Right ventricle myocardium inferior (tissue), 1 donor: ENCODE measurements at places on chromosomes 16 and 17. TPM values are rescaled to one million over a fixed set of nuclear protein-coding genes. Genes with fewer than 3 reads are reported as not detected.

MT1F gene
- 2.2 TPM for total RNA-seq

ADAD2 gene
- total RNA-seq, result not detected

RAC3 gene
- 2.2 TPM for total RNA-seq

TSNAXIP1 gene
- total RNA-seq, result 0.41 TPM

TEX14 gene
- total RNA-seq, result 0.30 TPM

LDHD gene
- 71.8 TPM for total RNA-seq

STH gene
- not detected for total RNA-seq

KRT25 gene
- total RNA-seq, result not detected

- DNase-seq, result no peak
Measured at GRCh38 chr16:81273223-81273950, 34.9 kb downstream of the BCO1 start.

DNA sequence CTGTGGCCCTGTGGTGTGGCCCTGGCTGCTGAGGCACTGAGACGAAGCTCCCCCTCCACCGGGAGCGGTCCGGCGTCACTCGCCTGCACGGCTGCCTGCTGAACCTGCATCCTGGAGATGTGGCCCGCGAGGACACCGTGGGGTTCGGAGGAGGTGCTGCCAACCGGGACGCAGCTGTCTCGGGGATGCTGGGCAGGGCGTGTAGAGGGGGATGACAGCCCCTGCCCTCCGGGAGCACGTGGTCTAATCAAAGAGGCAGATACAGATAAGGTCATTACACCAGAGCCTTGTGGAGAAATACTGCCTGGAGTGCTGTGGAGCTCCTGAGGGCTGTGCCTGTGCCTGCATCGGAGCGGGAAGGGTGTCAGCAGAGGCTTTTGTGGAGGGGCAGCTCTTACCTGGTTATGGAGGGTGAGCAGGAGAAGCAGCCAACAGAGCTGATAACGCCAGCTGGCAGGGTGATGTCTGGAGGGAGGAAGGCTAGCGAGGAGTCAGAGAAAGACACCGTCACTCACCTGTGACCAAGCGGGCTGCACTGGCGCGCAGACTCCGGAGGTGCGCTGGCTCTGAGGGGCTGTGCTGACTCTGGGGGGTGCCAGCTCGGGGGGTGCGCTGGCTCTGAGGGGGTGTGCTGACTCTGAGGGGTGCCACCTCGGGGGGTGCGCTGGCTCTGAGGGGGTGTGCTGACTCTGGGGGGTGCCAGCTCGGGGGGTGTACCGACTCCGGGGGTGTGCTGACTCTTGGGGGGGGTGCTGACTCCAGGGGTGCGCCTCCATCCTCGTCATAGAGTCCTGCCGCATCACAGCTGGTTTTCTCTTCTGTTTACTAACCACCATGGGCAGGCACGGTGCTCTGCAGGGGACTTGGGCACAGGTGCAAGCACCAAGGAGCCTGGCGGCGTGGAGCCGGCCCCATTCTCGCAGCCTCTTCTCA, 104.7 kb upstream of the CHMP6 start:
- peak; percentile 57 for DNase-seq

DNA sequence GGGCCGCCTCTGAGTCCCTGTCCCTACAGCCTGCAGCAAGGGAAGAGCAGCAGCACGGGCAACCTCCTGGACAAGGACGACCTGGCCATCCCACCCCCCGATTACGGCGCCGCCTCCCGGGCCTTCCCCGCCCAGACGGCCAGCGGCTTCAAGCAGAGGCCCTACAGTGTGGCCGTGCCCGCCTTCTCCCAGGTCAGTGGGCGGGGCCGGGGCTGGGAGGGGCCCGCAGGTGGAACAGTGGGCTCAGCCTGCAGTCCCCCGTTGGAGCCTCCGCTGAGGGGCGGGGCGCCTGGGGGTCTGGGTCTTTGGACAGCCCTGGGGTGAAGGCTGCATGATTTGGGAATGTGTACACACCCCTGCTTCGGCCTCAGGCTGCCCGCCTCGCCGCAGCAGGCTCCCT, 58.6 kb upstream of the PVALEF start:
- DNase-seq, result no peak

- no peak for DNase-seq
Measured at GRCh38 chr17:54771409-54771915, 129.2 kb upstream of the TOM1L1 start.

DNA sequence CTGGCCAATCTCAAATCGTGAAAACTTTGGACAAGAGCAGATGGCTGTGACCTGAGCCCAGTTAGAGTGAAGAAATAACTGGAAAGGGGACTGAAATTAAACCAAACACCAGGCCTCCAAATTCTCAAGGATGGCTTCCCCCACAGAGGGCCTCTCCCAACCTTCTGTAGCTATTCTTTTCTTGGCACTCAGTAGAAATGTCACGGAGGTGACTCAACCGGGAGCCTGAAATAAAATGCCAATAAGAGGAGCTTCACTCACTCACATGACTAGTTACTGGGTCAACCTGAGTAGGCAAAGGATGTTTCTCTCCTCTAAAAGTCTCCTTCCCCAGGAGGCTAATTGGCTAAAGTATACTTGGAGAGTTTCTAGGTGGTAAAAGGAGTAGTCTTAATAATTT, 230.7 kb downstream of the MAF start:
- no peak for DNase-seq

DNA sequence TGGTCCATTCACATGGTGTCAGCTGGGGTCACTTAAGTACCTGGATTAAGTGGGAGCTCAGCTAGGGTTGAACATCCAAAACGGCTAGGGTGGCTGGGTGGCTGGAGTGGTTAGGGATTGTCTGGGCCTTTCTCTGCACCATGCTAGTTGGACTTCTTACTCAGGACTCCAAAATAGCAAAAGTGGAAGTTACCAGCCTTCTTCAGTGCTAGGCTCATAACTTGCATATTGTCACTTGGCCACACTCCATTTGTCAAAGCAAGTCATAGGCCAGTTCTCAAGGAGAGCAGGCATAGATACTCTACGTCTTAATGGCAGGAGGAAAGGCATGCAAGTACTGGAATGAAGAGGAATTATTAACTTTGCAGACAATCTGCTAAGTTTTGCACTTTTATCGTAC, 69.7 kb downstream of the ESRP2 start:
- DNase-seq, result no peak

DNA sequence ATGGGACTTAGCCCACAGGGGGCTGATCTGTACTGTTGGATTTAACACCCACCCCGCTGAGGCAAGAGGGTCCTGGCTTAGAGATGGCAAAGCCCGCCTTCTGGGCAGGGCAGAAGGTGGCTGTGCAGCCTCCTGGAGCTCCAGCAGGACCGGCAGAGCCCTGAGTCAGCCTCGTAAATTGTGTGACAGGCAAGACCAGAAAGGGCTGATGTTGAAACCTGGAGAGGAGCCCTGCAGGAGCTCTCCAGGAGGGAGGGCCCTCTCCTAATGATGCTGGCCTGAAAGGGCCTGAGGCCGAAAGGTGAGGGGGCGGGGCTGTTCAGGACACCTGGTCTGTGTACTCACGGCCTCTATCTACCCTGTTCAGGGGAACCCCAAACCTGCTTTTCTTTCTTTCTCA, 22.5 kb upstream of the MYO15B start:
- no peak for DNase-seq

DNA sequence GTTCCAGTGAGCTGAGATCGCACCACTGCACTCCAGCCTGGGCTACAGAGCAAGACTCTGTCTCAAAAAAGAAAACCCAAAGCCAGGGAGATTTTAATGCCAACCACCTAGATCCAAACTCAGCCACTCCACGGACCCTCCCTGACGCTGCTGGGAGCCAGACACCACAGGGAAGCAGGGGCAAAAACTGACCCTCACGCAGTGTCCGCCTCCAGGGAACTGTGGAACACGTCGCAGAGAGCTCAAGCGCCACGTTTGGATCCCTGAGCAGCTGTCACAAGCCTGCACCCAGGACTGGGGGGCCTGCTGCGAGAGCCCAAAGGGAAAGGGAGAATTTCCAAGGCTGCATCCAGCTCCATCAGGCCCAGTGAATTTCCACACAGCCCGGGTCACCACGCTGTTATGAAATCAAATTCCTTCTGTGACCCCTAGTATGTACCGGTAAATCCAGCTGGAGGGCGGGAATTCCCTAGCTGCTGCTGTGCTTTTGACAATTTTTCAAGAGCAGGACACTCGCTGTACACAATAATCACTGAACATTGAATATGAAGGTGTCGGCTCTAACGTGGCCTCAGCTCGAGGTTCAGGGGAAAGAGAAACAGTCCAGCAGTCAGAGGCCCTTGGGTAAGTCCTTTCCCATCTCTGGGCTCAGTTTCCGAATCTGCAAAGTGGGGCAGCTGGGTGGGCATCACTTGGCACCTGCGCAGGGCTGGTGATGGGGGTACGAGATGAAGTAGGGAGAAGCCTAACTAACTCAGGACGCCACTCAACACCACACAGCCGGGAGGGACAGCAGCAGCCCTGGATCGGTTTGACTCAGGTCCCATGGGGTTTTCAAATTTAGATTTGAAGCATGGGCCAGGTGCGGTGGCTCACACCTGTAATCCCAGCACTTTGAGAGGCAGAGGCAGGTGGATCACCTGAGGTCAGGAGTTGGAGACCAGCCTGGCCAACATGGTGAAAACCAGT, 8.6 kb downstream of the CARHSP1 start:
- DNase-seq, result peak; percentile 79

- no peak for DNase-seq
Measured at GRCh38 chr16:228151-228851, 948 bp downstream of the LUC7L start.

DNA sequence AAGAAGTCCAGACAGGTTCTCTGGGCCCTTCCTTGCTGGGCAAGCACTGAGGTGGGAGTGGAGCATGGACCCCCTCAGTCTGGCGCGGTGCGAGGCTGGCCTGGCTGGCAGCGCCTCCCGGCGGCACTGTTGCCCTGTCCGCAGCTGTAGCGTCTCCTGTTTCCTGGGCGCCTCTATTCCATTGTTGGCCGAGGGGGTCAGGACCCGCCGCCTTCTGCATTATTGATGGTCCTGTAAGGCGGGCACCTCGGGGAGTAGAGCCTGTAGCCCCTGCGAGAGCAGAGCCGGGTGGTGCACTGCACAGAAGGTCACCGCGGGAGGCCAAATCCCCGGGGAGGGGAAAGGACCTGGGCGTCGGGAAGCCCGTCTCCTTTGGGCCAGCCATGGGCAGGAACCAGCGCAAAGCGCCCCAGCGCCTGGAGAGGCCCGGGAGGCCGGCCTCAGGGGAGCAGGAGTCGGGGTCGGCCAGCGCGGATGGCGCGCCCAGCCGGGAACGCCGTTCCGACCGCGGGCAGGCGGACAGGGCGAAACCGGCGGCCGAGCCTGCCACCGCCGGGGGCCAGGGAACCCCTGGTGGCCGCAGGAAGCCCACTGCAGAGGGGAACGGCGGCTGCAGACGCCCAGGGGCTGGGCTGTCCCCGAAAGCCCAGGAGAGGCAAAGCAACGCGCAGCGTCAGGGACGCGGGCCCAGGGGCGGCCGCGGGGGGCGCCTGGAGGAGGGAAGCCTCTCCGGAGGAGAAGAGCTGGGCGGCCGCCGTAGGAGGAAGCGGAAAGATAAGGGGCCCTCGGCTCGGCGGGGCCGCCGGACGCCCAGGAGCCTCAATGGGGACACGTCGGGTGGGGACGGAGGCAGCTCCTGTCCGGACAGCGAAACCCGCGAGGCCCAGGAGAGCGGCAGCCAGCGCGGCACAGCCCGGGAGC, at the start of gene MYO15B:
Gene MYO15B, plus strand, starts transcription at position 126 of the 921 bp plus-strand sequence. Its CDS starts 258 bp downstream, at position 384.
- peak; percentile 87 for DNase-seq

DNA sequence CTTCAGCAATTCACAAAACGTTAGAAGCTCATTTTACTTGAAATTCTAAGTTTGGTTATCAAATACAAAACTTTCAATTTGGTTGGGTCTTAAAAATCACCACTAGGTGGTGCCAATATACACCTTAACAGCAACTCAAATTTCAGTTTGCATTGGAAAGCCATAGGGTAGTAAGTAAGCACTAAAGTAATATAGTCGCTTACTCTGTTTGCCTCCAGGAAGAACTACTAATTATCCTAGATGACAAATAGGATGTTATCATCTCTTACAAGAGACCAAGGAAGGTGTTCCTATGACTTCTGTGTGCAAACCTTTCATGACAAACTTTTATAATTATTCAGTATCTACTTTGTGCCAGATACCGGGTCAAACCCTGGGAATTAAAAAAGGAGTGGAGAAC, 93.3 kb downstream of the MYO1D start:
- no peak for DNase-seq

GRCh38 chr17:38476549-38476948, 48.3 kb downstream of the ARHGAP23 start:
- DNase-seq, result peak; percentile 14

DNA sequence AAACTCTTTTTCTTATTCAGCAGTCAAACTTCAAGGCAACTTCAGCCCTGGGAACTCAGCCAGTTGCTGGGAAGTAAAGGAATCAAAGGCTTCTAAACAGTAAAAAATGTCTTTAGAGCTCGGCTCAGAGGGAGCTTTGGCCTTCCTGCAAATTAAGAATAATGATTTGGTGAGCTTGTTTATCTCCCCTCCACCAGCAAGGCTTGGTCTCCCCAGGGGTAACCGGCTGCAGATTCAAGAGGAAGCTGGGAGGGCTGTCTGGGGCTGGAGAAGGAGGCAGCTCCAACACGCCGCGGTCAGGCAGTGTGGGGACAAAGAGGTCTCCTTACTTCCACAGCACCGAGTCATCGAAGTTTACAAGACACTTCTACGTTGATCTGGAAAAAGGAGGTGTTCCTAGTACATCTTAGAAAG, 17.7 kb upstream of the DOC2B start:
- DNase-seq, result no peak

GRCh38 chr17:79038545-79039135, 14.7 kb downstream of the C1QTNF1 start:
- no peak for DNase-seq

GRCh38 chr17:35116845-35117244, 2.8 kb downstream of the RAD51D start:
- DNase-seq, result no peak

GRCh38 chr16:27840311-27841060, 223.0 kb downstream of the GSG1L start:
- no peak for DNase-seq

DNA sequence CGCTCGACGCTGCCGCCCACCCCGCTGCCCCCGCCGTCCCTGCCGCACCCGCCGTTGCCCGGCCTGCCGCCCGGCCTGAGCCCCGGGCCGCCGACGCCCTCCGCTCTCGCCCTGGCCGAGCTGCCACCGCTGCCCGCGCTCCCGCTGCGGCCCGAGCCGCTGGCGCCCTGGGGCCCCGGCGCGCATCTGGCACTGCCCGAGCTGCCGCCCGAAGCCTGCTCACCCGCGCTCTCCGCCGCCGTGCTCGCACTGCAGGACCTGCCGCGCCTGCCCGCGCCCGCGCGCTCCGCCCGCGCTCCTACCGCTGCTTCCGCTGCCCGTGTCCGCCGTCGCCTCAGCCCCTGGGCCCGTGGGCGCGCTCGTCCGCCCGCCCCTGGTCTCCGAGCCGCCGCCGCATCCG, 8.4 kb upstream of the CLDN9 start:
- DNase-seq, result no peak

- DNase-seq, result no peak
Measured at GRCh38 chr16:17350207-17350606, 120.6 kb downstream of the XYLT1 start.

GRCh38 chr17:49746791-49747490, 17.0 kb downstream of the FAM117A start:
- DNase-seq, result no peak

- DNase-seq, result peak; percentile 43
Measured at GRCh38 chr17:82248815-82249674, 20.2 kb downstream of the SLC16A3 start.
